ENCODE measurements at places on chromosomes 1 and 21. TPM values are rescaled to one million over a fixed set of nuclear protein-coding genes. Genes with fewer than 3 reads are reported as not detected.

MFSD2A gene
- 0.47 TPM for total RNA-seq

GBP5 gene
- total RNA-seq: 0.95 TPM

- H3K27me3 ChIP-seq: no peaks in the 10 kb centered on the region
- no peak overlapping the region for H3K4me3 ChIP-seq
- no peaks in the 10 kb centered on the region for H3K4me1 ChIP-seq
- H3K36me3 ChIP-seq: no peaks in the 10 kb centered on the region
Measured at GRCh38 chr1:38670544-38671122, 188.9 kb downstream of the RRAGC start.

TMEM222 gene
- 20.0 TPM for total RNA-seq

GRCh38 chr1:56404066-56404465 is 175.3 kb downstream of the PLPP3 start:
- no peak overlapping the region for H3K27ac ChIP-seq
- no peaks in the 10 kb centered on the region for H3K4me1 ChIP-seq
- no peak overlapping the region for H3K4me3 ChIP-seq
- DNase-seq: no peak

MAGOH gene
- total RNA-seq: 13.3 TPM

DNA sequence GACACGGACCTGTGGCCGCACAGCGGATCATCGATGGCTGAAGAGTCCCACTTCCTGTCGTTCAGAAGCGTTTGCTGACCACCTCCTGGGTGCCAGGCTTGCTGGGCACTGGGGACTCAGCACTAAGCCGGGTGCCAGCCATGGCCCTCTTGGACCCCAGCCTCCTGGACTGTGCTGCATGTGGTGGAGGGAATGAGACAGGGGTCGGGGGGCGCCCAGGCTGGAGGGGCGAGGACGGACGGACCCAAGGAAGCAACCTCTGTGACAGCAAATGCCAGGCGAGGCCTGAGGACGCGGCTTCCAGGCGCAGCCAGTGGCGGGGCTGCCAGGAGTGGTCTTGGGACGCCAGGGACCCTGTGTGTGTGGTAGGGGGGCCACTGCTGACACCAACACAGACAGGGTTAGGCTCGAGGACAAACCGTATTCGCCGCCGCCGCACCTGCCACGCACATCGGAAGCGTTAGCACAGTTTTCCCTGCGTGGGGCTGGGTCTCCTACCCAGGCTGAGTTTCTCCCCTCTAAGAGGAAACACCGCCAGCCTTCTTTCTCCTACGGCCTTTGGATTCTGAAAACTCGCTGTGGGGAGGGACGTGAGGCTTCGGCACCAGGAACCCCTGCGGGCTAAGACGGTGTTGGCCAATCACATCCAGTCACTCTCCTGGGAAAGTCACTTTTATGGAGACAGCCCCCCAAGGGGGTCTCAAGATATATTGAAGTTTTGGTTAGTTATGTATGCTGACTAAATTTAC is 3.1 kb upstream of the MXRA8 start:
- H3K36me3 ChIP-seq: no peaks in the 10 kb centered on the region
- no peak overlapping the region for H3K4me3 ChIP-seq
- H3K27me3 ChIP-seq: no peaks in the 10 kb centered on the region
- no peak for DNase-seq
- H3K4me1 ChIP-seq: no peaks in the 10 kb centered on the region

ZSWIM5 gene
- 2.4 TPM for total RNA-seq

SHE gene
- total RNA-seq: 2.7 TPM

Data from pancreas (tissue), 10 donors.